NCI-H748 treated with DMSO at 0.1 percent for 48 hours (cell line): ENCODE measurements at places on chromosomes 2 and 18.

- no peak for DNase-seq
These were observed 36.7 kb downstream of the PRKD3 start for GRCh38 chr2:37287966-37288365.

- DNase-seq = peak; percentile 69
These were observed 17.7 kb downstream of the FIGN start for GRCh38 chr2:163717993-163718680.

DNA sequence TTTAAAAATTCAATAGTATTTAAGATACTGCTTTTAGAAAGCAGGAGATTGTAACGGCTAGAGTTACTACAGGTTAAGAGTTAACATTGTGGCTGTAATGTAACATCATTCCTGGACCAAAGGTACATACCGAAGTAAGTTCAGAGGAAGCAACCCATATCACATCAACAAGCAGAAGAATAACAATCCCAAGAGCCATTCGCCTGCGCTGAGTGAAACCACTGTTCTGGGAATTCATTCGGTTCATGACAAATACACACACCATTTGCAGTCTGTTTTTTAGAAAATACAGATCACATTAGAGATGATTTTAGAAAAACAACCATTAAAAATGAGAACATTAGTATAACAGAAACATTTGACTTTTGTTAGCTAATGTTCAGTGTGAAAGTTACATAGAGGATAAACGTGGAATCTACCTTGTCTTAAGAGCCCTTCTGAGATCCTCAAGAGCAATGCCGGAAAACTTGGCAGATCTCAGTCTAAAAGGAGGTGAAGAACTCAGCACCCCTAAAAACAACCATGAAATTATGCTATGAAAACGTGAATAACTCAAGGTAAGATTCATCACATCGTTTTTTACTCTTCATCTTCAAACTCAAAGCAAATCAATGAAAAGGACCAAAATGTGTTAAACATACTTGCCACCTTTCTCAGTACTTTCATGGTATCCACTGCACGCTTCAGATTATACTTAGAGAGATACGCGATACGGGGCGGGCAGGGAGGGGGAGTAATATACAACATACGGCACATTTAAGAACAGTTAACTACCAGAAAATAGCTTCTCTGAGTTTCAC is 1.2 kb downstream of the SLC35F5 start:
- no peak for DNase-seq

DNA sequence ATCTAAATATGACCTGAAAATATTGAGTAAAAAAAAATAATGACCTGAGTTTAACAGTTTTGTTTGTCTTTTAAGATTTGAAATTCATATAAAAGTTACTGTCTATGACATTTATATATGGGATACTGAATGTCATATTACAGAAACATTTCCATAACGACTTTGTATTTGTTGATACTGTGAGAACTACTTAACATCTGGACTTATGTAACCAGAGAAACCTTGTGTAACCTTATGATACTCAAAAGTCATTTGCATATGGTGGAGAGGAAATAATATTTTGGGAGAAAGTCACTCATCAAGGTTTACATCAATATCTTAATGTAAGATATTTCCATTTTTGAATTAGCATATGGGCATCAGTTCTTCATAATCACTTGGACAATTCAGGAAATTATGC is 12.6 kb downstream of the MFSD6 start:
- DNase-seq = no peak

DNA sequence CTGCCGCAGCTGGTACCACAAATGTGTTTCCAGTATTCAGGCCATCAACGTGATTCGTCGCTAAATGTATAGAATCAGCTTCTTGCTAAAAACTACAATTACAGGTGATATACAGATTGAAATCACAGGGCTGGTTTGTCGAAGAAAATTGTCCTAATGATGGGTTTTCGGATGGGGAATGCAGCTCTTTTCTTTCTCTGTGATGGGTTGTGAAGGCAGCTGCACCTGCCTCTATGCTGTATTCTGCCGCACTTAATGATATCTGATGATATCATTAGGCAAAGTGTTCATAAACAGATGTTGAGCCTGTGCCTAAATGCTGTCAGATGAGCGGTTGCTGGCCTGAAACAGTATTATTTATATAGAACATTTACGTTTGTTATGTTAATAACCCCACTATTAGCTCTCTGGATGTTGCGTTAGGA is 218.1 kb downstream of the ARHGAP15 start:
- DNase-seq = peak; percentile 69

GRCh38 chr18:25503567-25504081 is 151.7 kb upstream of the ZNF521 start:
- DNase-seq = no peak

GRCh38 chr18:76398896-76399612 is 96.0 kb downstream of the ZNF516 start:
- peak; percentile 80 for DNase-seq
